ENCODE measurements at places on chromosomes 12 and 14.

DNA sequence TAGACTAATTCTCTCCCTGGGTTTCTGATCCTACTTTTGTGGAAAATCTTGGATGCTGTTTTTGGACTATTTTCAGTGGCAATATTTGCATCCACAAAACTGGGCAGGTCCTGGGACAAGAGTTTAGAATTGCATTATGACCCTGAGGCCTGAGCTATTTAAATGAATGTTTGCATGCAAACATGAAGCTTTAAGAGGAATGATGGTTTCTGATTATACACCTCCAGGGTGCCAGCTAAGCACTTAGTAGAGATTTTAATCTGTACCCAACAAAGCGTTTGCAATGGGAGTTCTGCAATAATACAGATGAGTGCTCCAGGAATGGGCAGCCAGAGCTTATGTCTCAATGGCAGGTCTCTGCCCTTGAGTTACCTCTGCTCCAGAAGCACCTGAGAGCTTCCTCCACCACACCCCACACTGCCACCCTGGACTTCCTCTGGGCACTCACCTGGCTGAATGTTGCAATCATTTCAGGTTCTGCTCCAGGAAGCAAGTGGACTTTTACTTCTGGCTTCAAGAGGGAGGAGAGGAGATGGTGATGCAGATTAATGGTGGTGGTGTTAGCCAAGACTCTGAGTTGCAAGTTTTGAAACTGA, 6.0 kb upstream of the SPTLC2 start:
- DNase-seq: no peak

- DNase-seq: peak; percentile 67
Observed at GRCh38 chr14:68843471-68844209, 50.8 kb upstream of the ZFP36L1 start.

DNA sequence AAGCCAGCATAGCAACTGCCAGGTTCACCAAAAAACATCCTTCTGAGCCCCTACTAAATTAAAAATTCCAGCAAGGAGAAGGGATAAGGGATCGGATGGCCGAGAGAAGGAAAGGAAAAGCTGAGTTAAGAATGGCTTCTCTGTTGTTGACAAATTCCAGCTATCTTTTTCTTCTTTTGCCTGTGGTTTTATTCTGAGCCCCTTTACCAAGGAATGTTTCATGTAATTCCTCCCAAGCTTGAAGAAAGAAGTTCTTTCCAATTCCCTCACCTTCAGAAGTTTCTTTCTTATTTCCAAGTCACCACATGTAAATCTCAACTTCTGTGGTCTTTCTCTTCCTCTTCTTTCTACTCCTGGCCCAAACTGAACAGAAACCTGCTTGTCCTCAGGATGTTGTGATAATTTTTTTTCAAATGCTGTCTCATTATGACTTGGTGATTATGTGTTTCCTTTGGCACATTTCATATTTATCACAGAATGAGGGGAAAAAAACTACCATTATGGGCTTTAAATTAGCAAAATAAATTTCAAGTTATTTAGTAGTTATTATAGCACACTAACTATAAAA, 40.0 kb downstream of the FGD6 start:
- DNase-seq: no peak

DNA sequence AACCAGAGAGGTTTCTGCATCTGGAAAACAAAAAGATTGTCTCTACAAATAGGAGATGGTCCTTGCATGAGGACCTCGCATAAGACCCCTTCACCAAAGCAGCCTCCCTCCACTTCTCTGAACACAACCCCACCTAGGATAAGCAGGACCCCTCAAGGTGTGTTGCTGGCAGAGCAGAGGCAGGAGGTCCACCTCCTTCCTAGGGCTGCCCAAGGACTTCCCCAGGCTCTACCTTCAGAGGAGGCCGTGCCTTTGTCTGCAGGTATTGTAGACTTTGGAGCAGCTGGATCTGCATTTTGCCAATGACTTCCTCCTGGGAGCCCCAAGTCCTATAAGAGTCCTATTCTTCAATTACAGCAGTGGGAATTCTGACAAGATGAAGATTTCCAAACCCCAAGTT, 67.3 kb upstream of the TSPAN11 start:
- no peak for DNase-seq

DNA sequence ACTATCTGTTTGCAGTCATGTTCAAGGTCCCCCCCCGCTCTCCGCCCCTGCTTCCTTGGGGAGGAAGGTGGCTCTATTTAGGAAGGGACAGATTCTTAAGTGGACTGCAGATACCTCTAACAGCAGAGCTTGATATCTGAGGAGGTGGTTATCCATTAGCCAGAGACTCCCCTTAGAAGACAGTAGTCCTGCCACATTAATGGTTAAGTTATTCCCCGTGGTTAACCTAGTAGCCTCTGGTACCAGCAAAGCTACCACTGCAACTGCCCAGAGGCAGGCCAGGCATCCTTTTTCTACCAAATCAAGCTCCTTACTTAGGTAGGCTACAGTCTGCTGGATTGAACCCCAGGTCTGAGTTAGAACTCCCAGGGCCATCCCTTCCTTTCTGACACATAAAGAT, 162.1 kb upstream of the AVPR1A start:
- no peak for DNase-seq

- no peak for DNase-seq
Observed at GRCh38 chr12:132600048-132601032, 10.0 kb downstream of the LRCOL1 start.

DNA sequence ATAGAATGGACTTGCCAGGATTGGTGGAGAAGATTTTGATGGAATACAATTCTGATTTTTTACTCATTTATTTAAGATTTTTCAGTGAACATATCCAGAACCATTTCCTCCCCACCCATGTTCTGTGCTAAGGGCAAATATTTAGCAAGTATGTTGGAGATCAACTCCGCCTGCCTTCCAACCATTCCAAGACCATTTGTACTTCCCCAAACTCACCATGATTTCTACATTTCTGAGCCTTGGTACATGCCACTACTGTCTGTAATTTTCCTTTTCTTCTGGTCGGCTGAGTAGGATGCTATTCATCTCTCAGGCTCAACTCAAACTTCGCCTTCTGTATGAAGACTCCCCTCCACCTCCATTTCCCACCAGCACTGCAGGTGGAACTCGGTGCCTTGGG, 150.6 kb downstream of the NTF3 start:
- DNase-seq: no peak

- no peak for DNase-seq
Observed at GRCh38 chr14:92938235-92938875, 15.4 kb downstream of the CHGA start.

DNA sequence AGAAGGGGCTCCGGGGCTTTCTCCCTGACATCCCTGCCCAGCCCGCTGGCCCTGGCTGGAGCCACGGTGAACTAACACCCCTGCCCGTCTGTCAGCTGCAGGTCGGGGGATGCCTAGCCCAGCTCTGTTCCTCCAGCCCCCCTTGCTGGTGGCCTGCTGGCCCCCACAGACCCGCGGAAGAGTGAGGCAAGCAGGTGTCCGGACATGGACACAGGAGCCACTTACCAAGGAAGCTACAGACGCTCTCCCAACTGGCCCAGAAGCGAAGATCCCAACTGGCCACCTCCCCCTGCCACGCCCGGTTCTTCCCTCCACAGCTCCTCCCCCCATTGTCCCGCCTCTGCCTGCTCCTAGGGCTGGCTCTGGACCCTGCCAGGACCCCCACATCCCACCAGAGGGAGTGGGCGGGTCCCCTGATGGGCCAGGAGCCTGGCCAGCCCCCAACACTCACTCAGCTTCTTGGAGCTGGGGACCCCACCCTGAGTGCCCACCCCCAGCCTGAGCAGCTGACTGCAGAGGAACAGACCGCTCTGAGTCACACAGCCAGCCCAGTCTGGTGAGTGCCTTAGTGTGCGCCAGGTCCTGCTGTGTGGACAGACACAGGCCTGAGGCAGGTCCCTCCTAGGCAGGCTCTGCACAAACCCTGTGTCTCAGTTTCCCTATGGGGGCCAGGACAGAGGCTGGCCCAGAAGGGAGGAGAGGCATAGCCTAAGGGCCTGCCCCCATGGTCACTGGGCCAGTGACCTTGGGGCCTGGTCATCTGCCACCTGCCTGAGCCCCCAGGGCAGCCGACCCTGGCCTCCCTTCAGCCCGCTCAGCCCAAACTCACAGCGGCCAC, 7.7 kb downstream of the AHNAK2 start:
- no peak for DNase-seq

DNA sequence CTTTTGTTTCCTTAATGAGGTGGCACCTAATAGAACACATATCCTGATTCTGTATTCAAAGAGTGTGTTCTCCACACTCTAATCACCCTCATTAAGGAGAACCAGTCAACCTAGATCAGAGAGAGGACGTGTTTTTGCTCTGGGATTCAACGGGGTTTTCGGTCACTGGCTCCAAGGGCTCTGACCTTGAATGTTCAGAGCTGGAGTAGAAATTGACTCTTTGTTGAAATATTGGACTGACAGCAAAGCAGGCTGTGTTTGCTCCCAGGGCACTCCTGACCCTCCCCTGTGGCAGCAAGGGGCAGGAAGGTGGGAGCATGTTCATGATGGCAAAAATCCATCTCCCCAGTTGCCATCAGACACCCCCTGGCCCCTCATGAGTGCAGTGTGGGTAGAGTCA, 1193.0 kb downstream of the AACS start:
- DNase-seq: no peak

- DNase-seq: no peak
Observed at GRCh38 chr14:25097120-25097519, 47.2 kb upstream of the STXBP6 start.

DNA sequence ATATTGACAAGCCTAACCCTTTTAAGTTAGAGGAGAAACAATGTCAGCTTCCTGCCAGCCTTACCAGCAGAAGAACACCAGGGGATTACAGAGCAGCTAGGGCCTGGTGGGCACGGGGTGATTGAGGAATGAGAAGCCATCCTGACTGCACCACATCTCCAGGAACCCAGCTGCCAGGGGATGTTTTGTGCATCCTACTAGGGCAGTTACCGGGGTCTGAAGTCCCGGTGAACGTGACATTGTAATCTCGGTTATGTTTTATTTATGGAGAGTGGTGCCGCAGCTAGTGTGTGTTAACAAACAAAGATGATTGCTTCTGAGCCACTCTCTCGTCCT, 115.9 kb downstream of the BCL11B start:
- no peak for DNase-seq

DNA sequence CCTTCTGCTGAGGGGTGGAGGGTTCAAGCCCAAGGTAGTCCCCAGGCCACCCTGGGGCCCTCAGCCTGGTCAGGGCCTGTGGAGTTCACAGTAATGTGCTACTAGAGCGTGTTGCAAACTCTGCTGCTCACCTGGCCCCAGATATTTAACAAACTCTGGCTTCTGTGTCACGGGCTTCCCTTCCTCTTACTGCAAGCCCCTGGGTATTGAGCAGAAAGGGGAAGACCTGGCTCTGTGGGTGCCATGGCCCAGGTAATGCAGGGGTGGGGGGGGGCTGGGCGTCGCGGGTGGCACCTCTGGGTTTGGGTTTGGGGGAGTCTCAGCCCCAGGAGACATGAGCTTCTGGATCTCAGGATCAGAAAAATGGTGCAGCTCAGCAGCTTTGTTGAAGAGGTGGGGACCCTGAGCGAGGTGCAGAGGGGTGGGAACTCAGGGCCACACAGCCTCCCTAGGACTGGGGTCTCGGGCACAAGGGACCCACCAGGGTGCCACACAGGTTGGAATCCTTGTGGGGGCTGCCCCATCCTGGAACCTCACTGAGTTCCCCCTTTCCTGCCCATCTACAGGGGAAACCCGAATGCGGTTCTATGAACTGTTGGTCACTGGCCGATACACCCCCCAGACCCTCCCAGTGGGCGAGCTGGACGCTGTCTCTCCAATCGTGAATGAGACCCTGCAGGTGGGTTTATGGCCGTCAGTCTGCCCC, 4.0 kb downstream of the SETD1B start:
- DNase-seq: no peak

DNA sequence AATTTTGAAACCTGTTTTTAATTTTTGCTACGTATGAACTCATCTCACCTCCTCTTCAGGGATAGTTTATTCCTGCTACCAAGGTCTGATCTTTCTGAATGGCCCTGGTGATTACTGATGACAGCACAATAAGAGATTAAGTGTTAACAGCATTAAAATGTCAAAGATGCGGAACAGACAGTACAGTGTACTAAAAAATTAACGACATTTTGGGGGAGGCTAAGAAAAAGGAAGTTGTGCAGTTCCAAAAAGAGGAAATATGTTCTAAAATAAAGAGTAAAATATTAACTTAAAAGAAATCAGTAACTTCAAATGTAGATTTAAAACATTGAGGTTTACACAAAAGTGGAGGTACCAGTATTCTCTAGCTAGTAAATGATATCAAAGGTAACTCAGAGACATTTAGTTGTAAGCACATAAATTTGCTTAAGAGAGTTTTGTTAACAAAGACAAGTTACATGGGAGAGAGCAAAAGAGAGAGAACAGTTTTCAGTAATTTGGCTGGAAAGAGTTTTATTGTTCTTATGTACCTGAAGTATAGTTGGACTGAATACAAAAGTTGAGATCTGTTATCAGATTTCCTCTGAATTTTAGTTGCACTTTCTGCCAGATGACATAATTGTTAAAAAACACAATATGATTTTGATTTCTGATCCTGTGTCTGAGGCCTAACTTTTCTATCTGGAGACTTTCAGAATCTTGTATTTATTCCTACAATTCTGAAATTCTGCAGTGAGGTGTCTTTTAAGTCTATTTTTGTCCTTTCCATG, 4.2 kb upstream of the CLECL1 start:
- DNase-seq: no peak

GRCh38 chr14:32565256-32565655, 236.2 kb downstream of the AKAP6 start:
- DNase-seq: no peak

DNA sequence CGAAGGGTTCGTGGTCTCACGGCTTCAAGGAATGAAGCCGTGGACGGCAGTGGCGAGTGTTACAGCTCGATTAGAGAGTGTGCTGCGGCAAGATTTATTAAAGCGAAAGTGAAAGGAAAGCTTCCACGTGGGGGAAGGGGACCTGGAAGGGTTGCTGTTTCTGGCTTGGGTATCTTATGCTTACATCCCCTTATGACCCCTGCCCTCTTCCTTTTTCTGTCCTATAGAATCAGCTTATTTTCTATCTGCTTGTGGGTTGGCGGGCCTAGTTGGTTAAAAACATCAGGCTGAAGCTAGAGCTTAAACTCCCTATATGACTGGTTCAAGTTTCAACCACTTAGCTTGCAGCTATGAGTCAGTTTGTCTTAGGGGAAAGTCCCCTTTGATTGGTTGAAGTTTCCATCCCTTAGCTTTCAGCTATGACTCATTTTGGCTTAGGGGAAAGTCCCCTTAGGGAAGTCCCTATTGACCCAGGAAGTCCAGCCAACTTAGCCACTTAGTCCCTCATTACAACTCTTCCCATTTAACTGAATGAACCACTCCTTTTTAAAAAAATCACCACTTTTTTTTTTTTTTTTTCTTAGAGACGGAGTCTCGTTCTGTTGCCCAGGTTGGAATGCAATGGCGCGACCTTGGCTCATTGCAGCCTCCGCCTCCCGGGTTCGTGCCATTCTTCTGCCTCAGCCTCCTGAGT, 1494.7 kb upstream of the TMEM132C start:
- DNase-seq: peak; percentile 17

GRCh38 chr12:99859126-99859525, 125.6 kb downstream of the ANKS1B start:
- DNase-seq: no peak

GRCh38 chr12:65935906-65936901, 111.9 kb downstream of the HMGA2 start:
- DNase-seq: no peak
